ENCODE measurements at places on chromosomes 6 and 20.

DNA sequence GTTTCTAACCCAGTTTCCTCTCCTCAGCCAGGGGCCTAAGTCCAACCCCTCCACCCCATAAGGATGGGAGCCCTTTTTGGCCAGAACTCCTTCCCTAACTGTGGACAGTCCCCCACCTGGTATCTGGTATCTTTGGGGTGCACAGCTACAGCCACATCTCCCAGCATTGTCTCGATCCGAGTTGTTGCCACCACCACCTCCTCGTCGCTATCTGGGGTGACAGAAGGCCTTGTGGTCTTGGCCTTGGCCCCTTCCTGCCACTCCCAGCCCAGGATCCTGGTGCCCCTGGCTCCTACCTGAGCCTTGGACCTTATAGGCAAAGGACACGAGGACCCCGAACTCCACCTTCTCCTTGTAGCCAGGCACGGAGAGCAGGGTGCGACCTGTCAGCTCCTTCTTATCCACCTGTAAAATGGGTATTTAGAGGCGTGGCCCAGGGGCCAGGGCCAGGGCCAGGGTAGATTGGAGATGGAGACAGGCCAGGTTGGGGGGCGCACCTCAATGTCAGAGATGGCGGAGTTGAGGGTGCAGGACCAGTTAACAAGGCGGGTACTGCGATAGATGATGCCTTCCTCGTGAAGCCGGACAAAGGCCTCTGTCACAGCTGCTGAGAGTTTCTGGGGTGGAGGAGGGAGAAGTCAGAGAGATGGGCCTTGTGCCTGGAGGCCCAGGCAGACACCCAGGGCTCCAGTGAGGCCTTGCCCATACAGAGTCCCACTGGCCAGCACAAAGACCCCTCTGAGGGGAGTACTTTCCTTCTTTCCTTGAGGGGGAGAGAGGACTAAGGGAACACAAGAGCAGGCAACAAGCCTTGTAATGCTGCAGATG, 7.2 kb upstream of the VWA7 start:
- peak; percentile 62 for DNase-seq

DNA sequence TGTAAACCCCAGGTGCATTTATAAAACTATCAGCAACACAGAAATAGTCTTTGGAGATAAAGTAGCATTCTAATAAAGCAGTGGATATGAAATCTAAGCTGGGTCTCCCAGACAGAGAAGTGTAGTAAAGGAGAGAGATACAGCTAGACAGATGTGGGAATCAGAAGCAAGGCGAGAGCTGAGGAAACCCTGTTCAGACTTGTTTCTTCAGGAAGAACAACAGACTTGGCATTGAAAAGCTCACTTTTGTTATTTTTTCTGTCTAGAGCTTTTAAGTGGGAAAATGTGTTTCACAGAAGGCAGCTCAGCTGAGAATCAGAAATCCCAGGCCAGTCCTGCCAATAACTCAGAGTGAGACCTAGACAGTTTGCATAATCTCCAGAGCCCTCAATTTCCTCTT, 52.9 kb downstream of the SLC35B3 start:
- DNase-seq: no peak

DNA sequence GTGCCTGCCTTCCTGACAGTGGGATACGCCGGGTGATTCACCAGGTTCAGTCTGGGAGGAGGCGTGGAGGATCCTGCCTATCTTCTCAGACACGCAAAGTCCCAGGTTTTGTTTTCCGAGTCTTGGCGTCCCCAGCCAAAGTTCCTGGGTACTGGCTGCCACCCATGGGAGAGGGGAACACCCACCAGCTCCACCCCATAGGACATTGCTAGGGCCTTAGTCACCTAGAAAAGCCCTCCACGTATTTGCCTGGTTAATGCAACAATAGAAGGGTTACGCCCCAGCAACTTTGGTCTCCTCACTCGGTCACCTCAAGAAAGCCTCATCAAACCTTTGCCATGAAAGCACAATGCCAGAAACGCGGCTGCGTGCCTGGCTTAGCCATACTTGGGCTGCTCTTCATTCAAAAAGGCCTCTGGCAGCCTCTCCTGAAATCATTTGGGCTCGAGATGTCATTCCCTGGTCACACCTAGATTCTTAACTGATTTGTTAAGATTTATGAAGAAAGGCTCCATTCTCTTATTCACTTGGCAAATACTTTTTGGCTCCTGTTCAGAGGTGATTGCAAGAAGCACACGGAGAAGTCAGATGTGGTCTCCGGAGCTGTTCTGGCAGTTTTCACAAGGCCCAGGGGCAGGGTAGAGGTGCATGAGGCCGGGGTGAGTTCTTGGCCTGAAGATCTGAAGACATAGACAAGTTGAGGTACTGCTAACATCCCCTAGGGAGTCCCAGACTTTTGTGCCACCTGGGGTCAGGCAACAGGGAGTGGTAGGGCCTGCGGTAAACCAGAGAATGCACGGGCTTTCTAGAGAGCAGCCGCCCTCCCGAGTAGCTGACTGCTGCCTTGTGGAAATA, 35.5 kb upstream of the ZNF133 start:
- no peak for DNase-seq

DNA sequence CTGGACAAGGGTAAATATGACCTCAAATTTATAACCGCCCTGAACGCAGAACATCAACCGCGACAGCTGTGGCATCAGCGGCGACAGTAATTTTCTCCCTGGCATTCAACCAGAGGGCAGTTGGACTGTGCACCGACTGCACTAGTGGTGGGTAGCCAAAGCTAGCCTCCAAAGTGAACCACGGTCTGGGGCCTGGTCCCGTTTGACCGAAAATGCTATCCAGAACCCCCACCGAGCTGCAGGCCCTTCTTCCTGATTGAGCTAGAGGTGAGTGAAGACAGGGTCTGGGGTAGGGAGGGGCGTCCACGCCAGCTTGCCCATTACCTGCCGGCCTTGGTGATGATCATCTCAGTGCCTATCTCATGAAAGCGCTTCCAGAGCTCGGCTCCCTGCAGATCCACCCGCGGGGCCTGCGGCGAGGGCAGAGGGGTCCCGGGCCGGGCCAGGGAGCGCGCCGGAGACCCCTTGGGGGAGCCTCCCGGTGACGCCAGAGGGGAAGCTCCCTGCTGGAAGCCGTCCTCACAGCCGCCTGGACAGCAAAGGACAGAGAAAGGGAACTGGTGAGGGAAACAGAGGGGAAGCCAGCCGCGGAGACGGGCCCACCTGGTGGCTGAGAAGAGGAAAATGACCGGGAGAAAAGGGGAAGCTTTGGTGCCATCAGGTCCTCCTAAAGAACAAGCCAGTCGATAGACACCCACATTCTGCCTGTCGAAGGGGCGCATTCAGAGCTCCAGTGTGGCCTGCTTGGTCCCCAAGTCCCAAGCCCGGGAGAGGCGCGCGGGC, 2.0 kb downstream of the TBX18 start:
- DNase-seq: no peak

- no peak for DNase-seq
These were observed 291.9 kb upstream of the NOX3 start for GRCh38 chr6:155747491-155747890.

- no peak for DNase-seq
These were observed 193.9 kb downstream of the SLC24A3 start for GRCh38 chr20:19406381-19406780.

DNA sequence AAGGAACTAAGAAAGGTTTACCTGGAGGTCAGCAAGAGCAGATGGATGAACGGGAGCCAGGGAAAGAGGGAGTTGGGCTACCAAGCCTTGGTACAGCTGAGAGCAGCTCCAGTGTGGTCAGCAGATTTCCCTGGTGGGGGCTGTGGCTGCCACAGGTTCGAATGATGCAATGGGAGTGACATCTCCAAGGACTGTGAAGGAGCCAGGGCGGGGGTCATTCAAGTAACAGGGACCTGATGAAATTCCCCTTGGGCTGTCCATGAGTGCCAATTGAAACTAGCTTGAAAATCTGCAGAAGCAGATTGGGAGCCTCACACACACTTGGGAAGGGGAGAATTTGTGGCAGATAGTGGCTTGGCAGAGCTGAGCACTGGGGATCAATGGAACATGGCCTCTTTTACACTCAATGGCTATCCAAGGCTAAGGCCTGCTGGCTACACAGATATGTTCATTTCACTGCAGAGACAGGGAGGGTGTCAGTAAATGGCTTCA, 247.0 kb upstream of the ECI2 start:
- DNase-seq: no peak

- no peak for DNase-seq
These were observed 8.1 kb upstream of the ID1 start for GRCh38 chr20:31596831-31597480.

DNA sequence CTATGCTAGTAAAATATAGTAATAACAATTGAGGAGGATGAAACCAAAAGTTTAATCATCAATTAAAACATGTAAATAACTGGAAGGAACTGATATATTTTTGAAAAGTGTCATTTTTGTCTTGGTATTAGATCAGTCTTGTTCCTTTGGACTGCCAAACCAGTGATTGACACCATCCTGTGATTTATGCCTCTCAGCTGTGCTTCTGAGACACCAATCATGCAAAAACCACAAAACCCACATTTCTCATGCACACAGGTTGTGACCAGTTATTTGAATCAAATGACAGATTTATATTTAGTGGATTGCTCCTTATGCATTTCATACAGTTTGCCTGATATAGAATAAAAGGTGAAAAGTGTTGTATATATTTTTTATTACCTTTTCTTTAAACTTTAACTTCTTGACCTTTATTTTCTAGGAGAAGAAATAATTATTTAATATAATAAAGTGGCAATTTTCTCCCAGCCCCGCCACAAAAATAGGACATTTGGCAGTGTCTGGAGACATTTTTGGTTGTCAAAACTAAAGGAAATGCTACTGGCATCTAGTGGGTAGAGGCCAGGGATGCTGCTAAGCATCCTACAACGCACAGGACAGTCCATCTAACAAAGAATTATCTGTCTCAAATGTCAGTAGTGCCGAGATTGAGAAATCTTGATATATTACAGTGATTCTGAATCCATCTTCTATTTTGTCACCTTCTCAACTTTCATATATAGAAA, 383.6 kb downstream of the BCKDHB start:
- no peak for DNase-seq

DNA sequence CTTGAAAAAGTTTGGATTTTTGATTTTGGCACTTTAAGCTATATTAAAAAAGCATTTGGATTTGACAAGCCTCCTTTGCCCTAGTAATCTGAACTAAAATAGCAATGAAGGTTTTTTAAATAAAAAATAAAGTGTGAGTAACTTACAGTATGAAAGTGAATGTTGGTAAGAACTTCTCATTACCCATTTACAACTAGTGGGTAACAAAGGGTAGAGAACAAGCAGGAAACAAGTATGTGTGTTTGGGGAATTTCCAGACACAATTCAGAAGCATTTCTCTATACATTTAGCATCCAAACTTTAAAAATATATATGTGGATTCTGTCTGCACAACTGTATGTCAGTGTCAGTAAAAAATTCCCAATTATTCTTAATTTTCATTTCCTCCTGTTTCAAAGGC, 2.9 kb downstream of the TMEM30A start:
- no peak for DNase-seq

DNA sequence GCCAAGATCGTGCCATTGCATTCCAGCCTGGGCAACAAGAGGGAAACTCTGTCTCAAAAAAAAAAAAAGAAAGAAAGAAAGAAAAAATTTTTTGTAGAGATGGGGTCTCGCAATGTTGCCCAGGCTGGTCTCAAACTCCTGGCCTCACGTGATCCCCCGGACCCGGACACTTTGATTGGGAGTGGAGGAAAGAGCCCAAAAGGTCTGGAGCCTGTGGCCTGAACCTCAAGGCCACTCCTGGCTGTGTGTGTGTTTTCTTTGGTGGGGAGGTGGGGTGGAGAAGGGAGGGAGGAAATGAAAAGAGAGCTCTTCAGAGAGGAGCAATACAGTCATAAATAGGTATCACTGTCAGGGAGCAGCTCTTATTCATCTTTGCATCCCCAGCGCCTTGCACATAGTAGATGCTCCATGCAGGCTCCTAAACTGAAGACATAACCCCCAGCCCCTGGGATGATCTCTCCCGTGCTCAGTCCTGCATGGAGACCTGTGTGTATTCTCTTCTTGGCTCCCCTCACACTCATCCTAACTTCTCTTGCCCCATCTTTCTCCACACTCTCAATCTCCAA, 75.7 kb downstream of the FGD2 start:
- no peak for DNase-seq
